NCI-H345 (cell line): ENCODE measurements at places on chromosomes 16 and 17.
A peak's percentile ranks its signal among the peaks of the same experiment; 100 is the strongest.

DNA sequence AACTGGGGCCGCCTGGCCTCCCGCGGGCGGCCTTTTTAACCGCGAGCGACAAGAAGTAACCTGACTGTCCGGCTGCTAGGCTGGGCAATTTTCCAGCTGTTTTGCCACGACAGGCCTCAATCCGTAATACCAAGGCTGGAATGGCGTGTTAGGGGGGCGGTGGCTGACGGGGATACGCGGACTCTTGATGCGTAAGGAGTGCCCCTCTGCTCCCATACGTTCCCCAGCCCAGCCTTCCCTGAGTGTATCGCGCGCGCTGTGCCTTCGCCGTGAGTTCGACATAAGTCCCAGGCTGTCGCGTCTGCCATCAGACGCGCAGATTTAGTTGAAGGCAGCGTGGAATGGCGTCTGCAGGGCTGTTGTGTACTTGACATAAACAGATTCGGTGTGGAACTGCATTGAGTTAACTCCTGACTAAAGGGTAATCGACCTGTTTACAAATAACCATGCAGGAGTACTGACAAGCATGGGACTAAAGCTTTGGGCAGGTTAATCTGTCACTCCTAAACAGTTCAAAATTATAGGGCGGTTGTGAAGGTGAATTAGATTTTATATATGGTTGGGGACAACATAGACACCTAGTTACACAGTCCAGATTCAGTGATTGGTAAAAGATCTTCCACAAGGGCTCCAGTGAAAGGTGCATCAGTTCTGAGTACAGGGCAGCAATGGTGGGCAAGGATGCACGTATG, 16.6 kb upstream of the ERN1 start:
- peak; percentile 61 for DNase-seq

GRCh38 chr17:78391843-78392242, 13.4 kb downstream of the PGS1 start:
- DNase-seq: no peak

DNA sequence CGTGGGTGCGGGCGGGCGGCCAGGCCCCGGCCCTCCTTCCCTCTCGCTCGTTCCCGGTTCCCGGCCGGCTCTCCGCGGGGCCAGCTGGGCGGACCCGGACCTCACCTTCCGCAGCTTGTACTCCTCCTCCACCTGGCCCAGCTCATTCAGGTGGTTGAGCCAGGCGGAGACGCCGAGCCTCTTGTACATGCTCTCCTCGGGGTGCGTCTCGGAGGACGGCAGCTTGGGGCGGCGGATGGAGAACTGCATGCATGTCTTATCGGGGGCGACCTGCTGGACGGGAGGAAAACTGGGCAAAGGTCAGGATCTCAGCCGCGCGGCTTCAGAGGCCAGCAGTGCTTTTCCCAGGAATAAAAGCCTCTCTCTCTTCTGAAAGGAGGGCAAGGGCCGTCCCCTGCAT, 85.4 kb downstream of the TBC1D16 start:
- no peak for DNase-seq

GRCh38 chr17:18182978-18183333, 672 bp upstream of the ALKBH5 start:
- DNase-seq: peak; percentile 59

DNA sequence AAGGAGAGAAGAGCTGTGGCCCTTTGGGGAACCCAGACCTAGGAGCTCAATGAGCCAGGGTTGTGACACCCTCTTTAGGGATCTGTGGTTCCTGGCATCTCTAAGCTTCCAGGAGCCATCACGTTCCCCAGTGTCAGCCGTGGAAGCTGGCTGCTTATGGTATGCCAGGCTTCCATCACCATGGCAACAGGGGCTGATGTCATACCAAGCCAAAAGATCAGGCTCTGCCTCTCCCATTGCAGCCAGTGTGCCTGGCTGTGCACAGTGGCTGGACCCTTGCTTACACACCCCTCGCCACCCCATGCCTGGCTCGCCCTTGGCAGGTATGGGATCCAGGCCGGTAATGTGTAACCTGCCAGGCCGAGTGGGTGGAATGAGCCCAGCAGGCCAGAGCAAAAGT, 91.1 kb downstream of the SSH2 start:
- no peak for DNase-seq

- DNase-seq: no peak
Measured at GRCh38 chr16:4390266-4391260, 18.9 kb downstream of the VASN start.

GRCh38 chr17:34588266-34588665, 8.9 kb downstream of the TMEM132E start:
- no peak for DNase-seq

- DNase-seq: no peak
Measured at GRCh38 chr17:2608350-2608913, 15.0 kb downstream of the PAFAH1B1 start.

DNA sequence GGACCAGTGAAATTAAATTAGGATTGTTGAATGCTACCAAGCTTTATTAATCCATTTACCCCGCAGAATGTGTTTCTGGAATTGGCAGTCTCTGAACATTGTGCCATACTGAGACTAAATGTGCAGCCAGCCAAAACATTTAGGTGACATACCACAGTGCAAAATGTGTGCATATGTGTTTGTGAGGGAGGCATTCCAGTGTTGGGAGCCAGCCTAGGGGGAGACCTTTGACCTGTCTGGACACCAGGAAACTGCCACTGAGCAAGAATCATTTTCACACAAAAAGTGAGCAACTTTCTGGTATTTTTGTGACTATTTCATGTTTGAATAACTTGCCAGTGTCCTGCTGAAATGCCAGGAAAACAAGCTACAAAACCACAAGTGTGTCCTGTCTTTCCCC, 64.7 kb upstream of the SLC12A3 start:
- no peak for DNase-seq
